ENCODE measurements at places on chromosomes 5 and 9. TPM values are rescaled to one million over a fixed set of nuclear protein-coding genes. Genes with fewer than 3 reads are reported as not detected.

GRCh38 chr9:131736431-131736830 is 3.4 kb downstream of the RAPGEF1 start:
- no peak for DNase-seq

DNA sequence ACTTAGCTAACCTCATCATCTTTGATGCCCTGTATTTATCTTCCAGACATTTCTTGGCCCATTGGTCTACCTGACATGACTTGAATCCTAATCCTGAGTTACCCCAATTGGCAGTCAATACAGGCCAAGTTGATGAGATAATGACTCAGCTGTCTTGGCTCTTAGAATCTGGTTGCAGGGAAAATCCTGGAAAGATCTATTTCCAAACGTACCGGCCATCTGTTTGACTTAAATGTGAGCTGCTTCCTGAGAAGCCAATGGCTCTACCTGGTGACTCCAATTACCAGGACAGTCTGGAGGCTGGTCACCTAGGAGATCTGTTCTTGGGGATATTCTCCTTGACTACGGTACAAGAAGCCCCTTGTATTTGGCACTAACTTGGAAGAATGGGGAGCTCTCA is 475.2 kb upstream of the BRINP1 start:
- DNase-seq = no peak

DNA sequence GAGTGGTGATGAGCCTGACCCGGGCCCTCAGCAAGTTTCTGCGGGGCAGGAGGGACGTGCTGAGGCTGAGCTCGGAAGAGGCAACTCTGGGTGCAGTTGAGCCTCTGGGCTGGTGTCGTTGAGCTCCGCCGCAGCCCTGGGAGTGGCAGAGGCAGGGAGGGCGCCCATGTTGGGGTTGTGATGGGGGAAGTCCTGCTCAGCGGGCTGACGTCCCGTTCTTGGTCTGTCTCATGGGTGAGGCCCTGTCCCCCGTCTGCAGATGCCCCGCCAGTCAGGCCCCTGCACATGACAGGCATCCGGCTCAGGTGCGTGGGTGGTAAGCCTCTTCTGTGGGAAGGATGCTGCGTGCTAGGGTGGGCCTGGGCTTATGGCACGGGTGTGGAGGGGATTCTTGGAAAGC is 64.3 kb downstream of the RXRA start:
- DNase-seq = no peak

DNA sequence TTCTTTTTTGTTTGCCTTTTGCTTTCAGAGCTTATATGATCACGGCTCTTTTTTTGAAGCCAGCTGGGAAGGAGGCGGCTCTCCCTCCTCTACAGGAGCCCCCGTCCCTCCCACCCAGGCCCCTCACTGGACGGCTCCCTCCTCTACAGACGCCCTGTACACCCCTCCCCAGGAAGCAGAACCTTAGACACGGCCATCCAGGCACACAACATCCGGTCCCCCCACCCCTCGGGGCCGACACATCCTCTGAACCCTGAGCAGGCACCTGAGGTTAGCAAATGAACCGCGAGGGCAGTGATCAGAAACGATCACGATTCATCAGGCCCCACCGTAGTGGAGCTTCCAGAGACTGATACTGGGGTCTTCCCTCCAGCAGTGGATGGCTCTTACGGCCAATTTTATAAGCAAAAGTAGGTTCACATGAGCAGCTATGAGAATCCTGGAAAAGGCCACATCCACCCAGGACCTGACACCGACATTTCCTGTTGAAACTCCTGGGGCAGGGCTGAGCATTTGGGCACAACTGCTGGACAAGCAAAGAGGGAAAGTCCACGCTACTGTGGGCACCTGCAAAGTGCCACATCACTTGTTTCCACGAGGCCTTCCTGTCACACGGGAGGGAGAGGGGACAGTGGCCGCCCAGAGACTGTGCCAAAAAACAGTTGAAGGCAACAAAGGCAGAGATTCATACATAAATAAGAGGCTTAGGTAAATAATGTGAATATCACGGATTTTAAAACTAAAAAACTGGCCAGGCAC is 78.9 kb downstream of the SEMA4D start:
- DNase-seq = no peak

DNA sequence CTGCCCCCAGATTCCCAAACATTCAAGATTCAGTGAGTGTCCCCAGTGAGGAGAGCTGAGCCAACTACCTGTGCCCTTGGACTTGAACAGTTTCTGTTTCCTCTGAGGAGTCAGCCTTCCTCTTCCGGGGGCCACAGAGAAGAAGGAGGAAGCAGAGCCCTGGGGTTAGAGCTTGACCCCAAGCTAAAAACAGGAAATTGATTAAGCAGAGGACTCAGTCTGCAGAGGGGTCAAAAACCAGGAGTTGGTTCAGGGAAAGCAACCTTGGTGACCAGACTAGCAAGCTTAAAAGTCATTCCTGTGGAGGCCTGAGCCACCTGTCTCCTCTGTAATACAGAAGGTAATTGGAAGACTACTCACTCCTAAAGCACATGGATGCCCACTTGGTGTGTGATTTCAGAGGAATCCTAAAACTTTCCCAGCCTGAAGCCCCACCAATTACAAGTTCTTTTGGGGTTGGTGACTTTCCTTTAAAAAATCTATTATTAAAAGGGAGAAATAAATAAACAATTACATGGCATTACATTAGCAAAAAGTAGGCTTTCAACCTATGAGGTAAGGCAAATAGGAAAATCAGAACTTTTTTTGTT is 64.2 kb upstream of the SELENOP start:
- DNase-seq = no peak

DNA sequence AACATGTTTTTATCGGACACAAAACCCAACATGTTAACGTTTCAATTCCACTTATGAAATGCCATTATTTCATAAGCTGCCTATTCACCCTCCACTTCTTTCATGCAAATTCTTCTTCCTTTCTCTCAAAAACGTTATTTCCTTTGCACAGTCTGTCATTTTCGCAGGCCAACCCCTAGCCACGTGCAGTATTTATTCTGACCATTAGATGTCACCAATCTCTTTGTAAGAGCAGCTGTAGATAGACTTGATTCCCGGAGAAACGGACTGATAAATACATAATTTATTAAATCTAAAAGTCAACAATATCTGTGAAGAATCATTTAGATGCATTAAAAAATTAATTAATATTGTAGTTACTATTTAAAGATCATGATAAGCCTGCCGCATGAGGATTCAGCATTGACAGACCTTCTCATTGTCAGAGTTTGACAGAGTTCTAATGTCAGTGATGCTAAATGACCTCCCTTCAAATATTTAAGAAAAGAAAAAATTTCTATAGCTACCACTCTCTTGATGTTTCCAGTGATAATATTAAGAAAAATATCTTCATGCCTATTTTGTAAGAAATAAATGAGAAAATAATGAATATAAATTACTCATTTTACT is 933.6 kb downstream of the CDH12 start:
- DNase-seq = peak; percentile 63

DNA sequence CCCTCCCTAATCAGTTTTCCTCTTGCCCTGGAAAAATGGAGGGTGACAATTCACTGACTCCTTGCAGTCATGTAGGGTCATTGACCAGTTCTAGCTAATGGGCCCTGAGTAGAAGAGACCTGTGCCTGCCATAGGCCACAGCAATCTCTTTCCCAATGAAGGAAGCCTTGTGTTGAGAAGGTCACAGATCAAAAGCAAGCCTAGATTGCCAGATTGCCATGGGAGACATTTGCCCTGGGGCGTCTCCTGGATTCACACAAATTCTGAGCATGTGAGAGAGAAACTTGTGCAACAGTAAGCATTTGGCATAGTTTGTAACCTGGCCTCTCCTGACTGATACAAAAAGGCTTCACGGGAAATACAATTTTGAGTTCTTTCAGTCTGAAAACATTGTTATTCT is 148.0 kb downstream of the NUDT12 start:
- no peak for DNase-seq

DNA sequence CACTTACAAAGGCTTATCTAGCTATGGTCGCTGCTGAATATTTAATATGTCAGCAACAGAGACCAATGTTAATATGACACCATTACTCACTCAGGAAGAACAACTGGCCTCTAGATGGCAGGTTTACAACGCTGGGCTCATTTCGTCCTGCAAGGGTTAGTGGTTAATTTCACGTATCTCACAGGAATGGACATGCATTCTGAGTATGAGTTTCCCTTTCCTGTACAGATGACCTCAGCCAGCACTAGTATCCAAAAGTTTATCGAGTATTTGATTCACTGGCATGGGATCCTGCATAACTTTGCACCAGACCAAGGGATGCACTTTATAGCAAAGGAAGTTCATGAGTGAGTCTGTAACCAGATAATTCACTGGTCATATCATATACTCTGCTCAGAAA is 8.7 kb upstream of the TRPC7 start:
- peak; percentile 30 for DNase-seq

- DNase-seq = no peak
Observed at GRCh38 chr5:139164020-139164419, 34.1 kb downstream of the SIL1 start.

- DNase-seq = no peak
Observed at GRCh38 chr5:148768806-148769415, 57.5 kb upstream of the ADRB2 start.

GRCh38 chr9:108182950-108183381 is 672.8 kb downstream of the ACTL7B start:
- DNase-seq = no peak

- no peak for DNase-seq
Observed at GRCh38 chr9:13567833-13568232, 288.3 kb upstream of the MPDZ start.

DNA sequence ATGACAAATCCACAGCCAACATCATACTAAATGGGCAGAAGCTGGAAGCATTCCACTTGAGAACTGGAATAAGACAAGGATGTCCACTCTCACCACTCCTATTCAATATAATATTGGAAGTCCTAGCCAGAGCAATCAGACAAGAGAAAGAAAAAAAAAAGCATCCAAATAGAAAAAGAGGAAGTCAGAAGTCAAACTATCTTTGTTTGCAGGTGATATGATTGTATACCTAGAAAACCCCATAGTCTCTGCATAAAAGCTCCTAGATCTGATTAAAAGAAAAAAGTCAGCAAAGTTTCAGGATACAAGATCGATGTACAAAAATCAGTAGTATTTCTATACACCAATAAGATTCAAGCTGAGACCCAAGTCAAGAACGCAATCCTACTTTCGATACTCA is 66.1 kb downstream of the OSMR start:
- no peak for DNase-seq

- no peak for DNase-seq
Observed at GRCh38 chr5:39783756-39784421, 359.1 kb upstream of the DAB2 start.

GRCh38 chr5:67474597-67475238 is 278.1 kb upstream of the CD180 start:
- DNase-seq = no peak

DNA sequence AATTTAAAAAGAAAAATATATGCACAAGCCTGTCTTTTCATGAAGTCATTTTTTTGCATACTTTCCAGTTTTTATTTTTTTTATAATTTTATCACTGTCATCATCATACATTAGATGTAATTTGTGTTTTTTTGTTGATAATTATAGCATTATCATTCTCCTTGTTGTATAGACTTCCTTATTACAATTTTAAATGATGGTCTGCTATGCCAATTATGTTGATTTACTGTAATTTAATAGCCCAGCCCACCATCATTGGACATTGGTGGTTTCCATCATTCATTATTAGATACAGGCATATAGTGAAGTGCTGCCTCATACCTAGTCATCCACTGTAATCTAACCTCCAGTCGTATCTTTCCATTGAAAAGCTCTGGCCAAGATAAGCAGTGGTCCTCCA is 3.8 kb upstream of the TJP2 start:
- no peak for DNase-seq

The KCNT1 gene
- 0.40 TPM for total RNA-seq

The STPG3 gene
- total RNA-seq = not detected

The SLC46A2 gene
- total RNA-seq = not detected

The PCDHGA5 gene
- 0.20 TPM for total RNA-seq
